ENCODE measurements at places on chromosomes 5 and 9.

DNA sequence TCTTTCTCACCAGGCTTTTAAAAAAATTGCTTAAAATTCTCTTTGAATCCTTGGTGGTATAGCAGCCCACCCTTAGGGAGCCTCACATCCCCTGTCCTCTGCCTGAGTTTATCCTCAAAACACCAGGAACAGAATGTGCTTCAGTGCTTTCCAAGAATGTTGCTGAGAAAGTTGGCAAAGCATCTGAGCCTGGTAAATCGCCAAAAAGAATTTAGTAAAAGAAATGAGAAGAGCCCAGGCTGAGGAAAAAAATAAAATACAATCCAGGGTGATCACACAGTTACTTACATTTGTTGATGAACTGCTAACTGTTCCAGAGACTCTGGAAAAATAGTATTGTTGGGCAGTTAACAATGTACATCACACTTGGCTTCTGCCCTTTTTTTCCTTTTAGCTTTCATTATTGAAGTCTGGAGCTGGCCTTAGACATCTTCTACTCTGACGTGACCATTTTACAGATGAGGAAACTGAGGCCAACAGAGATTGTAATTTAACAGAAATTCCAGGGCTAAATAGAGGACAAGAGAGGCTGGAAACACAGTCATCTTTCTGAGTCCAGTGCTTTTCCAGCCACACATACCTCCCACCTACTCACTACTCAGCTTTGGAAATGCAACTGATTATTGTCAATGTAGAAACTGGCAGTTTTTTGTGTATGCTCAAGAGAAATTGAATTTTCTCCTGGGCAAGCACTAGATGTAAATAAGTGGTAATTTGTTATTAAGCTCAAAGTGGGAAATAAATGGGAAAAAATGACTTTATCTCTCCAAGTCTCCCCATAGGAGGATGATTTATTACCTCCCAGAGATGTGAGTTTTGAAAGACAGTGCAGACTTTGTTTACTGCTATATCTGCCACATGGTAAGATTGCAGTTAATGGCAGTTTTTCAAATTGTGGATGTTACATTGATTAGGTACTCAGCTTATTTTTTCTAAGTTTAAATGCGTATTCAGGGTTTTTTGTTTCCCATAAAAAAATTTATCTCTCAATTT is 86.7 kb upstream of the ALDH1A1 start:
- no peak for DNase-seq

GRCh38 chr9:91948597-91949391 is 1.2 kb downstream of the ROR2 start:
- peak; percentile 65 for DNase-seq

DNA sequence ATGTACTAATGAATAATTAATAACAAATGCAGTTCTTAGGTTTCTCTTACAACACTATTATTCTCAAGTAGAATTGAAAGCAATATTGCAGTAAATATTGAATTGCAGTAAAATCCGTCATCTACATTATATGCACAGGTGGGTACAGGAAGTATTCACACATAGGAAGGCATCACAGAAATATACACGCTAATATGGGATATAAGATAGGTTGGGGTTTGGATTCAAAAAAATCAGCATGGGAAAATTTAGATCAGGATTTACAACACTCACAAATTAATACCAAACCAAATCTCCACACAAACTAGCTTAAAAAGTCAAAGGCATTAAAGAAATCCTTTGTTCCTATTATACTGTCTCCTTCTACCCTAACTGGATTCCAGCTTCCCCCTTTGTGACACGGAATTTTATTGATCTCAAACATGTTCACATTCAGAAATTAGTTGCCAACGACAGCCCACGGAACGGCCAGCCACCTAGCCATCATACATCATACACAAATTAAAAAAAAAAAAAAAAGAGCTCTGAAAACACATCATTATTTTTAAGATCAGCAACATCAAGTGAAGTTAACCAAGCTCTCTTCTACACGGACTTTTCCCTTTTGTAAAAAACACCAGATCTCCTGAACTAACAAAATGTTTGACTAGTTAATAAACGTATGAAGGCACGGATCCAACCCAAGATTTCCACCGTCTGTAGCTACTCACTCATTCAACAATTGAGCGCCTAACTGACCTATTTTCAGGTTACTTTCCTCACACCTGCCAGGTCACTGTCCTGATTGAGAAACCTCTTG is 2.2 kb downstream of the NR6A1 start:
- DNase-seq: no peak

GRCh38 chr5:33901156-33901555 is 9.4 kb upstream of the ADAMTS12 start:
- no peak for DNase-seq

- DNase-seq: no peak
Observed at GRCh38 chr9:120514405-120514804, 65.6 kb downstream of the CDK5RAP2 start.

DNA sequence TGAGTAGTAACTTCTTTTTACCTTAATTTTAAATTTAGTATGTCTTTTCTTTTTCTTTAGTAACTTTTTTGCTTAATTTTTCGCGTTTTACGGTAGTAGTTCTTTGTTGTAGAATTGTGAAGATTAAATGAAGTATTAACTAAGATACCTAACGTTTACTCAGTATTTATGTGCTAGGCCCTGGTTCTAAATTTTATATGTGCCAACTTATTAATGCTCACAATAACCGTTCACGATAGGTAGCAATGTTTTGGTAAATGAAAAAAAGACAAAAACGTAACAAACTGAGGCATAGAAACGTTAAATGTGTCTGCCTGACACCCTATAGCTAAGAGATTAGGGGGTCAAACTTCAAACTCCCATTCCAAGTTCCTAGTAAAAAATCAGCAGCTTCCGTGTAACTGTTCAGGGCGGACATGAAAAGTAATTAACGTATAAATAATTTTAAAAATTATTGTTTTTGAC is 1.2 kb downstream of the MRPS30 start:
- no peak for DNase-seq

DNA sequence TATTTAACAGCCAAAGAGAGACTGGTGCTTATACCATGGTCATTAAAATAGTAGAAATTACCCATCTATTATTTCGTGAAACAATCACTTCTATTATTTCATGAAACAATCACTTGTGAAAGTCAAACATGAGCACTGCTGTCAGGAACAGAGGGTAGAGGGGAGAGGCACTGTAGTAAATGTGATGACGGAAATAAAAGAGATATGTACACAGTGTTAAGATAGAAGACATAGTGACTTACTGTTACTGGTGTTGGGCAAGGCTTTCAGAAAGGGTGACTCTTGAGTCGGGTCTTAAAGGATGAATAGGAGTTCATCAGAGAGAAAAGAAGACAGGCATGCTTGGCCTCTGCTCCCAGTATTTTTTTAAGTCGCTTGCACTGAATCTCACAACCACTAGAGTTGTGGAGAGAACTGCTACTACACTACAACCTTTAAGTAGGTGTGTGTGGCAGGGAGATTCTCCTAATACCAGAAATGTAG is 162.6 kb upstream of the GNA14 start:
- no peak for DNase-seq

GRCh38 chr5:54415896-54416601 is 39.5 kb upstream of the HSPB3 start:
- no peak for DNase-seq

DNA sequence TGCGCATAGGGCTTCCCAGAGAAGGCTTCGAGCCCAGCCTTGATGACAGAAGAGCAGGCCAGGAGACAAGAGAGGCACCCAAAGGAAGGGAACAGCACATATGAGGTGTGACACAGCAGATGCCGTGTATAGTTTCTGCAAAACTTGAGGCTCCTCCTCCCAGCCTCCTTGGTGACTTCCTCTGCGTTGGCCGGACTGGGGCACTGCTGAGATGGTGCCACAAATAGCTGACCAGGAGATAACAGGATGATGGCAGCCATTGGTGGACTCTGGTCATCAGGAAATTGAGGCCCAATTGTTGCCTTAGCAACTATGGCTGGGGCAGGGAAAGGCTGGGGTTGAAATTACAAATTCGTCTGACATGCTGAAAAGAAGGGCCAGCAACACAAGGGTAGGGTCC is 4.8 kb upstream of the ZNF79 start:
- no peak for DNase-seq

GRCh38 chr5:141313711-141314110 is 6.9 kb downstream of the TAF7 start:
- DNase-seq: no peak

GRCh38 chr5:131406076-131406475 is 142.2 kb downstream of the CDC42SE2 start:
- DNase-seq: no peak

GRCh38 chr9:71515626-71516025 is 252.7 kb downstream of the CEMIP2 start:
- no peak for DNase-seq

GRCh38 chr5:139649082-139649991 is 1.2 kb downstream of the CXXC5 start:
- DNase-seq: no peak

- DNase-seq: no peak
Observed at GRCh38 chr5:98433673-98434072, 339.8 kb upstream of the RGMB start.

- DNase-seq: no peak
Observed at GRCh38 chr5:132608107-132608506, 49.9 kb upstream of the IL13 start.

DNA sequence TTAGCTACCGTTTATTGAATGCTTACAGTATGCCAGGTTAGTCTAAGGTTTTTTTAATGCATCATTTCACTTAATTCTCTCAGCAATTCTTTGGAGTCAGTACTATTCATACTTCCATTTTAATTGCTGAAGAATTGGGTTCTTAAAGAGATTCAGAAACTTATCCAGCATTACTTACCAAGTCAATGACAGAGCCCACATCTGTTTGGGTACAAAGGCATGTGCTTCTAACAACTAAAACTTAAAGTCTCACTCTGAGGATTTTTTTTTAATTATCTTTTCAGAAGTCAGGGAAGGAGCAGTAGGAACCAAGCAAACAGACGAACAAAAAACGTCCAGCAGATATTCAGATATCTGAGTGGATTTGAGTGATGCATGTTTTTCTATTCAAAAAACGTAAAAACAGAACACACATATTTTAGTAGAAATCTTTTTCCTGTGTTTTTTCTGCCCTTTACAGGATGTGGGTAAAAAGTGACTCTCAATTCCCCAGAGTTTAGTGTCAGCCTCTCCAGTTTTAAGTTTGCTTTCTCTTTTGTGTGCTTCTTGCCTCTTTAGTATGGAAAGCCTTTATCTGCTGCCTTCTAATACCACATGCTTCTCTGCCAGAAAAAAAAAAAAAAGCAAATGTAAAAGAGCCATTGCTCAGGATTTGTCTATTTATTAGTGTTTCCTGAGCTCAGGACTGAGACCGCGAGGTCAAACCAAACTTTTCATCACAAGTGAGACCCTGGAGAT is 118.0 kb downstream of the PRKACG start:
- no peak for DNase-seq

GRCh38 chr9:116605904-116606341 is 81.2 kb upstream of the TRIM32 start:
- DNase-seq: no peak

GRCh38 chr9:121836366-121836885 is 185.0 kb downstream of the DAB2IP start:
- DNase-seq: no peak

- peak; percentile 40 for DNase-seq
Observed at GRCh38 chr9:129752900-129753729, at the start of gene PTGES. Gene PTGES, minus strand, starts transcription at chr9:129753042. Its CDS starts 30 bp downstream, at chr9:129753012.

DNA sequence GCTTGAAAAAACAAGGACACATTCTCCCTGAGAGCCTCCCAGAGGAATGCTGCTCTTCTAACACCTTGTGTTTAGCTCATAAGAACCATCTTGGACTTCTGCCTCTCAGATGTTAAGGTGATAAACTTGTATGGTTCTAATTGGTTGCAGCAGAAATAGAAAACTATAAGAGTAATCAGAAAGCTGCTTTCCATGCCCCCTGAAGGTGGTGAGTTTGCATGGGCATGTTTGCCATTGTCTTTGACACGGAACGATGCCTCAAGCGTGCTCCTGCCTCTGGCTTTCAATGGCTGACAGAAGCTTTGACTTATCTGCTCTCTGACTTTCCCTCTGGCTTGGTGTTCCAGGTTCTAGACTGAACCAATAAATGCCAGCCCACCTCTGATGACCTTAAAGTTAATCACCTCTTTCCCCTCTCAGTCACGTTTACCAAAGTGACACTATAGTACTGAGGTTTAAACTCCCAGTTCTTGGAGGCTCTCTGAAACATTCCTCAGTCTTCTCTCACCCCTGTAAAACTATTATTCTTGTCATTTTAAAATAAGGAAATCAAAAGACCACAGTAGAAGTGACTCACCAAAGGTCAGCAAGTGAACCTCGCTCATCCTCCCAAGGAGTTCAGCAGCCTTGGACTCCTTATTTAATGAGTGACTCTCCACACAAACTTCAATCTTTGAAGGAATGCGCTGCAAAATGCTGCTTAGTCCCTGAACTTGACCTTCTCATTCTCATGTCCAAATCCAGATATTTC is 103.6 kb downstream of the PIK3R1 start:
- no peak for DNase-seq

DNA sequence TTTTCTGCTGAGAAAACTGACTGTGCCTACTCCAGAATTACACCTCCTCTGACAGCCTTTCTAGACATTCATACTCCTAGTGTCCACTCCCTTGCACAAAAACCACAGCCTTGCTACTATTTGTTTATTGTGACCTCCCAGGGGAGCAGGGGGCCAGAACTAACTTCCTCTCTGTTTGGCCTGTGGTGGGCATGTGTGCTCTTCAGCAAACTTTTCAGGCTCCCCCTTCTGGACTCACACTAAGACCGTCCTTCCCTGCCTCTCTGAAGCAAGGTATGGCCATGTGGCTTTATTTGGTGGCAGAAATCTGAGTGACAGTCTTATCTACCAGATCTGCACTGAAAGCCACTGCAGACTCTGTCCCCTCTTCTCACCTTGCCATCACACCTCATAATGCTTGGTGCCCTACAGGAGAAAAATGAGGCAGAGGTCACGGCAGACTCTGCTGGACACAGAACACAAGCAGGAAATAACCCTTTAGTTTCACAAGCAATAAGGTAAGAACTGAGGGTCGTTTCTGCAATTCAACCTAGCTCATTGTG is 28.2 kb downstream of the LIFR start:
- no peak for DNase-seq

- DNase-seq: no peak
Observed at GRCh38 chr9:127898433-127899127, 823 bp downstream of the ST6GALNAC6 start.

DNA sequence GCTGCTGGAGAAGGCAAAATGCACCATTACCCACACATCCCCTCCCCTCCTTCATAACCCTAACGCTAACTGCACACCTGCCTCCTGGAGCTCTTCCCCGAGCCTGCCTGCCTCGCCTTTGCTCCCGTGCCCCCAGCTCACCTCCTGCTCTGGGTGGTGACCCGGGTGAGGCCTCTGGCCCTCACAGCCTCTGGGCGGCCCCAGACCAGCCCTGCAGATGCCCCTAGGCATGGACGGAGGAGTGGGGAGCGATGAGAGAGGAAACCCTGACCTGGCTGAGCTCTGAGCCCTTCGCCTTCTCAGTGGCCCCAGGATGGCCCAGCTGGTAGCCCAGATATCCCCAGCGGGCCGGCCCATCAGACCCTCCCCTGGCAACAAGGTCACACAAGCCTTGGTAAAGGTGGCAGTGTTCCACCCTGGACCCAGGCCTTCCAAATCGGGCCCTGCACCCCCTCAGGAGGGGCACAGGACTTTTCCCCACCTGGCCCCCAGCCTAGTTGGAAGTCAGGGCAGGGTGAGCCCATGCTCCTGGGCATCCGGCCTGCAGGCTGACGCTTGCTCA is 14.5 kb upstream of the CAMSAP1 start:
- DNase-seq: no peak
